Stimulated activated effector memory CD8-positive, alpha-beta T cell treated with anti-CD3 and anti-CD28 coated beads, Interleukin-12 subunit alpha, Interleukin-12 subunit beta, amount 100 ng/mL, for 72 hours (primary cell): ENCODE measurements at places on chromosomes 5 and 9.

- no peak for DNase-seq
Measured at GRCh38 chr9:84722388-84722989, 53.0 kb downstream of the NTRK2 start.

- no peak for DNase-seq
Measured at GRCh38 chr9:121773286-121773953, 122.0 kb downstream of the DAB2IP start.

DNA sequence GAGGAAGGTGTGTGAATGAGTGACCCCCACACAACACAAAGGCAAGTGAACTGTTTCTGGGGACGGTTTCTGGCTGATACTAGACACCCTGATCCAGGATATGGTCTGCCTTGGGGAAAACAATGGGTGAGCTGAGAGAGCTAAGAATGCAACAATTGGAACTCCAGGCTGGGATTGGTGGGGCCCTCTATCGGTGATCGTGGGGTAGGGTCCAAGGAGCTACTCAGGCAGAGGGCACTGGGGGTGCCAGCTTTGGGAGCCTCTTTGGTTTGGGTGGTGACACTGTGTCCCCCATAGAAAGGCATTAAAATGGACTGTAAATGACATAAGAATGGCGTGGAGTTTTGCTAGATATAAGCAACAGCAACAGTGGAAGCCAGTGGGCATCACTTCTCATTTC, 439.1 kb downstream of the DMAC1 start:
- DNase-seq: no peak

DNA sequence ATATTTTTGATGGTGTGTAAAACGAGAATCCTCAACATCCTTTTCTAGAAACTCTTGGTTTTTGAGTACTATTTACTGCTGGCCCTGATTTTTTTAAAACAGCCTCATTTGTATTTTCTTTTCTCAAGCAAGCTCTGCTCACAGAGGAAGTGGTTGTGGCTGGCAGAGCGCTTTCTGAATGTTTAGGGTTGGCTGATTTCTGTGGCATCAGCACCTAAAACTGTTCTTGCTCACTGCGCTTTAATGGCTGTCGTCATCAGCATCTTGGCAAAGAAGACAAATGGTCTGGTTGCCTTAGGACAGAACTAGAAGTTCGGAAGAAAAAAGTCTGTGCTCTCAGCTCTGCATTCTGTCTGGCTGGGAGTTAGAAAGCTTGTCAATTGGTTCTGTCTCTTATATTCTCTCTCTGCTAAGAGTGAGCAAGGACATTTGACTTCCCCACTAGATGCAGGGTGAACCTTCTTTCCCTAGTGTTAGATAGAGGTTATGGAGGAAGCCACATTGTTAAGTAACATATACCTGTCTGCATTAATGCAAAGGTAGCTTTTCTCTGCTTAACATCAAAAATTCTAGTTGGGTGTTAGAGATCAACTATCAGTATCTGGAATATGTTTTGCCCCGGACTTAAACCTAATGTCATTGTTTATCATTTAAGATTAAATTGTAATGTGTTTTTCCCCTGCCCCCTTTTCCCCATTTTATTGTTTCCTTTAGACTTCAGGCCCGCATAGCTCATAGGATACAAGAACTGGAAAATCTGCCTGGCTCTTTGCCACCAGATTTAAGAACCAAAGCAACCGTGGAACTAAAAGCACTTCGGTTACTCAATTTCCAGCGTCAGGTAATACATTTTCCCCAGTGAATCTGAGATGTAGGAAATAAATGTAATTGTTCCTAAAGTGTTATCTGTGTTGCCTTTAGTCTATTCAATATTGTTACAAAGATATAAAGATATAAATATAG, 39.0 kb downstream of the SMARCA2 start:
- DNase-seq: peak; percentile 82

GRCh38 chr5:37565062-37565670, 186.0 kb downstream of the WDR70 start:
- DNase-seq: no peak

DNA sequence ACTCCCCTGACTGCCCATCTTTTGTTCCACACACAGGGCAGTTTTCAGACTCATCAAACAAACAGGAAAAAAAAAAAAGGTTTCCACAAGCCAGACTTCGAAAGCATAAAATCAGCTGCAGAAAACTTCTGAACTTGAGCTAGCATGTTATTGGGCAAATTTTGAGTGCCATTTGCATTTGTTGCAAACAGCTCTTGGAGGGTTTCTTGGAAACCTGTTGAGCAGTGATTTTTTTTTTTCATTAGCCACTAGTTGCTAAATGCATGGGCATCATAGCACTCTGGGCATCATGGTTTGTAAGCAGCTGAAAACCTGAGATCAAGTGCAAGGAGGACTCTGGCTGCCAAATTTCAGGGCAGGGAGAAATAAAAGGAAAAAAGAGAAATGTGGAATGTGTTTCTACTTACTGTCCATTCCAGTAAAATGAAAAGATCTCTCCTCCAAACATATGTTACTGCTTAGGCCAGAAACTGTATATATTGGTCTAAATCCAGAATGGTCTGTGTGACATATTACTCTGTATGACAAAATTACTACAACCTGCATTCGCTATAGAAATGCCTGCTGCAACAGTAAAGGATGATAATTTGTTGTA, 85.2 kb upstream of the SMIM23 start:
- DNase-seq: no peak

- no peak for DNase-seq
Measured at GRCh38 chr9:102796244-102796643, 198.9 kb upstream of the CYLC2 start.

GRCh38 chr9:123356851-123357742, 1.1 kb downstream of the CRB2 start:
- no peak for DNase-seq

DNA sequence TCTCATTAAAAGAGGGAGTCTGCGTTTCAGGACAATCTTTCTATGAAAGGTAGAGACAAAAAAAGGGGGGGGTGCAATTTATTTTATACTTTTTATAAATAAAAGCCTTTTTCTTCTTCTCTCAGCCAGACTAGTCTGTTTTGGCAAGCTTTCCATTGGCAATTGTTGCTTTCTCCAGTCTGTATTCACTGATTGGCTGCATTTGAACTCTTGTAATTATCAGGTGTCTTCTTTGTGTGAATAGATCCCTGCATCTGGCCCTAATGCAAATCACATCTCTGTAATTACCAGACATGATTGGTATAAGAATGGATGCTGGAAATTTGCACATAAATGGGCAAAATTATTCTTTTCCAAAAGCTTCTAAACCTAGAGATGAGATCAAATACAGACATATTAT, 7.6 kb upstream of the EQTN start:
- no peak for DNase-seq

DNA sequence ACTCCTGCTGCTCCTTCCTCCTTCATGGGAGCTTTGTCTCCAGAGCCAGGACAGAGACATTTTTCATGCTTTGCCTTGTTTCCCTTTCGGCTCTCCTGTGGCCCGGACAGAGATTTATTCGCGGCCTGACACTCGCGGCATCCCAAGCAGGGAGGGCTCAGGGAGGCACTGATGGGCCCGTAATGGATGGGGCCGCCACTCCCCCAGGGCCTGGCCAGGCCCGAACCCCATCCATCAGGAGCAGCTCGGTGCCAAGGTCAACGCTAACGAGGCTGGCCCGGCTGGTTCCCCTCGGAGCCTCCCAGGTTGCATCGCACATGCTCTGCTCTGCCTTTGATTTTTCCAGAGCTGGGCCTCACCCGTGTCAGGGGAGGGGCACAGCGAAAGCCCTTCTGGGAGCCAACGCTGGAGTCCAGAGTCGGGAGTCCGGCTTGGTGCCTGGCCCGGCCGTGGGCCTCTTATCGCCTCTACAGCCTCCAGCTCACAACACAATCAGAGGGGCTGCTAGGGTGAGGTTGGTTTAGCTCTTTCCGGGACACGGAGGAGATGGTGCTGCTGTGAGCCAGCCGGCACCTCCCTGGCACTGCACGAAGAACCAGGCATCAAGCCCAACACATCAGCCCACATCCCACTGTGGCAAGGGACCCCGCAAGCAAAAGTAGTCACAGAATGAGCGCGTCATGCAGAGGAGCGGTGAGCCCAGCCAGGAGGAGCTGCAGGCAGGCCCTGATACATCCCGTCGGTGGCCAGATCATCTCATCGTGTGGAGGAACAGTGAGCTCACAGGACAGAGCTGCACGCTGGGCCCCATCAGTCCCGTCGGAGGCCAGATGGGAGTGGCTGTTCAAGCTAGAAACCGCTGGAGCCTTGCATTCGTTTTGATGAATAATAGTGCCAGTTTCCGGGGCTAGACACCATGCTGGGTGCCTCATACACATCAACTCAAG, 72.2 kb upstream of the BARHL1 start:
- no peak for DNase-seq

DNA sequence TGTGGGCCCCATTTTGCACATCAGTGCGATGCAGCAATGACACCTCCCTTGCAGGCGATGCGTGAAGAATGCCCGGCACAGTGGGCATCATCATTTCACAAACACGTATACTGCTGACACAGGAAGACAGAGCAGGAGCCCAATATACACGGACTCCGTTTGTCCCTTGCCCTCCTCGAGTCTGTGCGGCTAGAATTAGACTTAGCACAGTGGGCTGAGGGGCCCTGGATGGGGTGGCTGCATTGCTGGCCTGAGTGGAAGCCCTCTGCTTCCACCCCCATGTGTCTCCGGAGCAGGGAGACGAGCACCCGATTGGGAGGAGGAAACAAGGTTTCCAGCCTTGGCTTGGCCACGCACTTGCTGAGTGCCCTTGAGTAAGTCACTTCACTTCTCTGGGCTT, 40.8 kb downstream of the GSN start:
- DNase-seq: no peak

DNA sequence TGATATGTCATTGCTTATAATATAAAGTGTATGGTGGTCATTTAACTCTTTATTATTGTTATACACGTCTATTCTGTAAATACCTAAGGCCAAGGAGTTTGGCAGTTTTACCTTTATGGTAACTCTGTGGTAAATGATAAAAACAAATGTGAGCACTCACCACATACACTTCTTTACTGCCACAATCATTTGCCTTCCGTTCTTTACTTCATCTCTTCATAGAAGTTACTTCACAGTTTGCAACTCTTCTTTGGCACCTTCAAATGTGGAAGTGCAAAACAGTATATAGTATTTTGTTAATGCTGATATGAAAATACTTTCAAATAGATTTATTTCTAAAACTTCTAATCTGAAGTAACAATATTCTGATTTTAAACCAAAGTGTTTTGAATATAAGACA, 4.4 kb upstream of the MEF2C start:
- no peak for DNase-seq

- DNase-seq: no peak
Measured at GRCh38 chr5:146867996-146868708, 10.4 kb downstream of the PPP2R2B start.

GRCh38 chr9:123085916-123086315, 52.4 kb downstream of the GPR21 start:
- no peak for DNase-seq

- no peak for DNase-seq
Measured at GRCh38 chr5:54991416-54991815, 6.0 kb upstream of the ESM1 start.

DNA sequence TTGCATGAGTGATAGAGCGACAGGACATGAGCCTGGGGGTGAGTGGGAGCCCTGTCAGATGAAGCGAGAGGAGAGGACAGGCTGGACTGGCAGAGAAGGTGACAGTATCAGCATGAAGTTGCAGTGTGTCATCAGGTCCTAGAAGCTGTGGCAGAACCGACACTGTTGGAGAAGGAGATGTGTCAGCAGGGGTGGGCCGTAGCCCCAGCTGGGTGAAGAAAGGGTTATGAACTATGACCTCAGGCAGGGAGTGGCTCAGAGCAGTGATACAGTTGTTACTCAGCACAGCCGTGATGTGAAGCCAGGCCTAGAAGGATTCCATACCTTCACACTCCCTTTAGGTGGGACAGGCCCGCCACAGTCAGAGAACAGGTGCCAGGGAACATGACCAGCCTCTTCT, 7.6 kb downstream of the PCYOX1L start:
- DNase-seq: no peak

GRCh38 chr5:138890644-138891043, 15.5 kb upstream of the LRRTM2 start:
- DNase-seq: no peak

DNA sequence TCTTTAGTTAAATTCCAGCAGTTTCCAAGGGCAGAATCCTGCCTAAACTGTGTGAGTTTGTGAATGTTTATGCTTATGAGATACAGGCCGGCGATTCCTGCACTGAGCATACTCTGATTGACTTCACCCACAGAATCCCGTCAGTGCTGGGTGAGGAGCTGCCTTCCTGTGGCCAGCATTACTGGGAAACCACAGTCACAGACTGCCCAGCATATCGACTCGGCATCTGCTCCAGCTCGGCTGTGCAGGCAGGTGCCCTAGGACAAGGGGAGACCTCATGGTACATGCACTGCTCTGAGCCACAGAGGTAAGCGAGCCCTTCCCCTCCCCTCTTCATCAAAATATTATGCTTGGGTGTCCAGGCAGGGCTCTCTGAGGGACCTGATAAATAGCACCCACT, 103.7 kb downstream of the CMYA5 start:
- no peak for DNase-seq

DNA sequence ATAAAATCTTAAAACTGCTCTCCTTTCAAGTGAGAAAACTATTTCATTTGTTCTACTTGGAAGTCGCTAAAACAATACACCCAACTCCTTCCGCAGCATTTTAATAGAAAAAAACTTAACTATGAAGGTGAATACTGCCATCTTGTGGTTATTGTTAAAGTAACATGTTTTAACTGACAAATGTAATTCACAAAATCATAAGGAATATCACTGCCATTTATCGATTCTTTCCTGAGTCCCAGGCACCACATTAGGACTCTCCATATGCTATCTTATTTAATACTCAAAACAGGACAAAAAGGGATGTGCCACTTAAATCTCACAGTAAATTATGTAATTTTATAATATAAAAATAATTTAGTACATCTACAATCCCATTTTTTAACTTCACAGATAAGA, 130.5 kb upstream of the ITGA1 start:
- DNase-seq: no peak
